Fibroblast of lung (primary cell): ENCODE measurements at places on chromosomes 13 and 19.
A peak's percentile ranks its signal among the peaks of the same experiment; 100 is the strongest.

- no peaks in the 10 kb centered on the region for H3K4me1 ChIP-seq
- H3K27ac ChIP-seq: no peak overlapping the region
- no peaks in the 10 kb centered on the region for H3K27me3 ChIP-seq
These were observed 180.1 kb downstream of the NUFIP1 start for GRCh38 chr13:44809190-44809589.

DNA sequence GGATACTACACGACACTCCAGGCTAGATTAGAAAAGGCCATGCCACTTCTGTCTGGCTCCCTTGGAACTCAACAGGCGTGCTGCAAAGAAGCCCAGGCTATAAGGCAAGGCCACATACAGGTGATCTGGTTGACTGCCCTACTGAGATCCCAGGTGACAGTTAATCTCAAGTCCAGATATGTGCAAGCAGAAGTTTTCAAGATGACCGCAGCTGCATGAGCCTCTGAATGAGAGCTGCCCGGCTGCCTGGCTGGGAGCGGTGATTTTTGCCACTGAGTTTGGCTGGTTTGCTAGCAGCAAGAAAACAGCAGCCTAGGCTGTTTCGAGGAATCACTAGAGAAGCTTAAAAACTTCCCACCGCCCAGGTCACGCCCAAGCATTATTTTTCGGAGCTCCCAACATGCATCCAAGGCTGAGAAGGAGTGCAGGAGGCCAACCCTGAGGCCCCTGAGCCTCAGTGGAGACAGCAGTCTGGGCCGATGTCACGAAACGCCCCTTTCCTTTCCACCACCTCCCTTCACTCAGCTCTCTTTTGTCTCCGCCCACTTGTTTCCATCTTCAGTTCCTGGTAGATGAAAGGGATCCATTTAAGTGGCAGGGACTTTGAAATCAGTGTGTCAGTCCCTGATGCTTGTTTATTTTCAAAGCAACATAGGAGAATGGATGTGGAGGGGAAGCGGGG lies 14.0 kb upstream of the URI1 start:
- no peak for DNase-seq
- no peak overlapping the region for H3K27ac ChIP-seq
- no peaks in the 10 kb centered on the region for H3K27me3 ChIP-seq
- H3K4me1 ChIP-seq: no peaks in the 10 kb centered on the region
- no peaks in the 10 kb centered on the region for H3K36me3 ChIP-seq
- no peak overlapping the region for H3K4me3 ChIP-seq

DNA sequence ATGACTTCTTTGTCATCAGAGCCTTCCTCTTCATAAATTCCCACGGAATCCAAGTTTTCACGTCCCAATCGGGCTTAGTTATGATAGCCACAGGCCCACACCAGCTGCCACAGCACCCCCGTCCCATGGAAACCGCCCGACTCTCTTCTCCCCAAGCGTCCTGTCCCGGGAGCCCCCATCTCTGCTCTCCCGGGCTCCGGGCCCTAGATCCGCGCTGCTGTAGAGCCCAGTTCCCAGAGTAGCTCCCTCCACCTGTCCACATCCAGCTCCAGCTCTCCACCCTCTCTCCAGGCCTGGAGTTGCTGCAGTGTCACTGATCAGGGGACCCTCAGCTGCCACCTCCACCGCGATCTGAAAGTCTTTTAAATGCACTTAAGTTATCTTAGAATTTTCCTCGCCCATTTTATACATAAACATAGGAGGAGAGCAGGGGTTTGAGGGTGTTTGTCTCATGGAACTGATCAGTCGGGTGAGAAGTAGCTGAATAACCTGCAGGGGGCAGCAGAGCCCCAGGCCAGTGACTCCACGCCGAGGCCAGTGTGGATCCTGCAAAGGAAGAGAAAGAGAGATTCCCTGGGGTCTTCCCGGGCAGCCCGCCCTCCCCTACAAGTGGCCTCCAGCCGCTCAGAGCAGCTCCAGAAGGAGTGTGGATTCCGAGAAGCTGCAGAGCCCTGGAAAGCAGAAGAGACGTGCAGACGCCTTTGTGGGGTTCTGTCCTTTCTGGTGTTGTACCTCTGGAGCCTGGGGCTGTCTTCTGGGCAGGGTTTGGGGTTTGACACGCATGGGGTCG lies 1.1 kb upstream of the ZNF763 start:
- peaks cover 2% of the 10 kb centered on the region for H3K4me1 ChIP-seq
- peak; percentile 66 for DNase-seq
- no peak overlapping the region for H3K4me3 ChIP-seq
- no peaks in the 10 kb centered on the region for H3K36me3 ChIP-seq
- H3K27ac ChIP-seq: no peak overlapping the region

DNA sequence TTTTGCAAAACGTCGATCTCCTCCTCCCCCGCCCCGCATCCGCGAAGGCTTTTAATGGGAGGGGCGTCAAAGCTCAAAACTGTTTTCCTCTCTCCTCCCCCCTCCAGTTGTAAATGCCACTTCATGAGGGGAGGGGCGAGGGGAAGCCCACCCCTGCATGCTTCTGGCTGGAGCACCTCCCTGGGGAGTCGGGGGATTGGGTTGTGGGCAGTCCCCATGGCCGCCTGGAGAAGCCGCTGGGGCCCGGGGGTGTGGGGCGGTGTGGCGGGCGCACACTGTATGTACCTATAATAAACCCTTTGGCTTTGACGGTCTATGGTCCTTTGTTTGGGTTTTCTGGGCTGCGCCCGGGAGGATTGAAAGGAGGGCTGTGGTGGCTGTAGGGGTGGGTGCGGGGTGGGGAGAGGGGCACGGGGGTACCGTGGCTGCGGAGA lies 505 bp upstream of the SHKBP1 start:
- DNase-seq: no peak
- H3K4me1 ChIP-seq: no peaks in the 10 kb centered on the region
- H3K27ac ChIP-seq: no peak overlapping the region
- peak overlapping the region; percentile 97 for H3K4me3 ChIP-seq
- peaks cover 8% of the 10 kb centered on the region for H3K36me3 ChIP-seq

GRCh38 chr13:41250993-41251392 lies 12.4 kb downstream of the MTRF1 start:
- H3K27ac ChIP-seq: no peak overlapping the region
- DNase-seq: no peak
- no peaks in the 10 kb centered on the region for H3K27me3 ChIP-seq

DNA sequence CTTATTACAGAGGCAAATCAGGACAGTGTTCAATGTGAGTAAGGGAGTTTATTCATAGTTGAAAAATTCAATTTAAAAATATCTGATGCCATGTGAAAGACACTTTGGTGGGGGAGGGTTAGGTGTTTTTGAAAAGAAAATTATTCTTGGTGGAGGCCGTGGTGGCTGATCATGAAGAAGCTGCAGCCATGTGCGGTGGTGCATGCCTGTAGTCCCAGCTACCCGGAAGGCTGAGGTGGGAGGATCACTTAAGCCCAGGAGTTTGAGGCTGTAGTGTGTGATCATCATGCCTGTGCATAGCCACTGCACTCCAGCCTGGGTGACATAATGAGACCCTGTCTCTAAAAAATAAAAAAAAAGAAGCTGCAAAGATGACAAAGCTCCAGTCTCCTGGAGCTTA lies 28.6 kb downstream of the WDFY2 start:
- no peaks in the 10 kb centered on the region for H3K36me3 ChIP-seq
- no peaks in the 10 kb centered on the region for H3K27me3 ChIP-seq
- H3K4me3 ChIP-seq: no peak overlapping the region
- DNase-seq: no peak

DNA sequence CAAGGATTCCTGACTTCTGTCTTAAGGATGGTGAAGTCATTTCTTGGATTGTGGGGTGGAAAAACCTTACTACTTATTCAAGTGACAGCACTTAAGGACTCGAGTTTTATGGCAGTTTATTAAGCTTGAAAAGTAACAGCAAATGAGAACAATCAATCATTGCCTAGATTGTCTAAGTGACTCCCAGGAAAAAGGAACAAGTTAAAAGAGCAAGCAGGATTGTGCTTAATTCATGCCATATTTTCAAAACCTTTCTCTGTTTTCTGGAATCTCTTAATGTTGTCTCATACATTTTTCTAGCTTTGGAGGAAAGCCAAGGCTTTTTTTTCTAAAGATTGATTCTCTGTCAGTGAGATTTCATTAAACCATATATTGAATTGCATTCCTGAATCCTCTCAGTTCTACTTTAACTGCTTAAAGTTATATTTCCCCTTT lies 236.2 kb upstream of the HTR2A start:
- H3K4me1 ChIP-seq: no peaks in the 10 kb centered on the region
- H3K36me3 ChIP-seq: no peaks in the 10 kb centered on the region
- no peaks in the 10 kb centered on the region for H3K27me3 ChIP-seq
- no peak for DNase-seq
- no peak overlapping the region for H3K27ac ChIP-seq
- no peak overlapping the region for H3K4me3 ChIP-seq

DNA sequence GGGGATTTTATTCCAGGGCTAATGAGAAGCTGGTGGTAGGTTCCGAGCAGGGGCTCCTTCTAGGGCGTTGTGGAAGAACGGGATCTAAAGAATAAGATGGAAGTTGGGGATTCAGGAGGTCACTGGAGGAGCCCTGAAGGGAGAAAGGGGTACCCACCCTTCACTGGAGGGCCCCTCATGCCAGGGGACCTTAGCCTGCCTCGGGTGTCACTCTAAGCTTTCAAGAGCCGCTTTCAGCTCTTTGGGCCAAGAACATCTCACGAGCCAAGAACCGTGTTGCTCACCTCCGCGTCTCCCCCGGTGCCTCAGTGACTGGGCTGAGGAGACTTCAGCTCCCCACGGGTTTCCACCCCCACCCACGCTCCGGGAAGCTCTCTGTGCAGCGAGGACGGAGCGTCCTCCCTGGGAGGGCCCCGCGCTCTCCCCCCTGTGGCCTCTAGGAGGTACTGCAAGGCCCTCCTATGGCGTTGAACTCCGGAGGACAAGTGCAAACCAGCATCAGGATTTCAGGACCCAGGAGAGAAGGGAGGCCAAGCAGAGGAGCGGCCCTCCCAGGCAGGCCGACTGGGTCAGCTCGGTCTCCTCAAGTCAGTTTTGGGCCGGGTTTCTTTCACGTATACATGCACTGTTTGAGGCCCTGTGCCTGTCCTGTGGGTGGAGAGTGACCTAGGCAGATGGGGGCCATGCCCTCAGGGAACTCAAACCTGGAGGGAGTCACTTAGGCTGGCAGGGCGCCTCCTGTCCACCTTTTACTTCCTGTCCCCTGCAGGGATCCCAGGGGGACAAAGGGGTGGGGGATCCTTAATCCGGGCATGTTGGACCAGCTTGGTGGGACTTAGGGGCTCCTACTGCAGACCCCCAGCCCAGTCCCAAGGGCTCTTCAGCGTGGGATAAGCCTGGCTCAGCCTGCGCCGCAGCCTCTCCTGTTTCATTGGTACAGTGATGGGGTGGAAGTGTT lies 5.1 kb upstream of the KRTDAP start:
- no peaks in the 10 kb centered on the region for H3K4me1 ChIP-seq
- DNase-seq: peak; percentile 51
- H3K27ac ChIP-seq: no peak overlapping the region
- no peak overlapping the region for H3K4me3 ChIP-seq
- peaks cover 3% of the 10 kb centered on the region for H3K27me3 ChIP-seq
- no peaks in the 10 kb centered on the region for H3K36me3 ChIP-seq

DNA sequence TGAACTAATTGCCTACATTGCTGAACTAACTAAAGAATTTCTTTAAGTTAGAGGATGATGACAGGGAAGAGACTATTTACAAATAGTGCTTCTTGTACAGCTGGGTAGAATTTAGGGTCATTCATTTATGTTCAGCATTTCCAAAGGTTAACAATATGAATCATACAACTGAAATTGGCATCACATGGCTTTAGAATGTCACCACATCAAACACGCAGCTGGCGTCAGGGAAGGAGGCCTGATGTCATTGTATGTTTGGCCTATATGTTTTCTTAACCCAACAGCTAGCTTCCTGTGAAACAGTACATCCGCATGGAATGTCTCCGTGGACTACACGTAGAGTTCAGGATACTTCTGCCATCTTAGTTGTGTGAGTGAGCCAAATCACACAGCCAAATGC lies 99.0 kb upstream of the TNFSF11 start:
- DNase-seq: peak; percentile 23
- no peak overlapping the region for H3K4me3 ChIP-seq
- no peaks in the 10 kb centered on the region for H3K4me1 ChIP-seq
- H3K27me3 ChIP-seq: no peaks in the 10 kb centered on the region

- no peaks in the 10 kb centered on the region for H3K4me1 ChIP-seq
- H3K36me3 ChIP-seq: no peaks in the 10 kb centered on the region
- DNase-seq: no peak
- H3K27me3 ChIP-seq: no peaks in the 10 kb centered on the region
- H3K27ac ChIP-seq: no peak overlapping the region
- no peak overlapping the region for H3K4me3 ChIP-seq
These were observed 208.4 kb upstream of the SOX1 start for GRCh38 chr13:111858571-111858970.

GRCh38 chr19:35790981-35791813 lies 15.8 kb downstream of the ARHGAP33 start:
- H3K4me1 ChIP-seq: peaks cover 3% of the 10 kb centered on the region
- no peak overlapping the region for H3K27ac ChIP-seq
- no peak for DNase-seq
- no peaks in the 10 kb centered on the region for H3K36me3 ChIP-seq
- no peak overlapping the region for H3K4me3 ChIP-seq

DNA sequence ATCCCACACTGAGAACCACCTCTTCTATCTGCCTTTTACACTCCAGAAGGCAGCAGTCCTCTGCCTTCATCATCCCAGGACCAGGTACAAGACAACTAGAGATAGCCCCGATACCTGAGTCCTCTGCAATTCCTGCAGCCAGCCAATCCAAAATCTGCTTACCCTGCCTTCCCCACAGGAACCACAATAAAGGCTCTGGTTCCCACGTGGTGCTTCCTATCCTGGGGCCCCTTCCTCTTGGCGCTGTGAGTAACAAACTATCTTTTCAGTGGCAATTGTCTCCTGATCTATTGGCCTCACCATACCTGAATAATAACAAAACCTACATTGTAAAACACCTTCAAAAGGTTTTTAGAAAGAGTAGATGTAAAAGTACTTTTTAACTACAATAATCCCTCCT lies 63.1 kb downstream of the ZDHHC20 start:
- no peaks in the 10 kb centered on the region for H3K36me3 ChIP-seq
- H3K4me3 ChIP-seq: no peak overlapping the region
- no peak for DNase-seq
- no peaks in the 10 kb centered on the region for H3K4me1 ChIP-seq
- H3K27ac ChIP-seq: no peak overlapping the region

DNA sequence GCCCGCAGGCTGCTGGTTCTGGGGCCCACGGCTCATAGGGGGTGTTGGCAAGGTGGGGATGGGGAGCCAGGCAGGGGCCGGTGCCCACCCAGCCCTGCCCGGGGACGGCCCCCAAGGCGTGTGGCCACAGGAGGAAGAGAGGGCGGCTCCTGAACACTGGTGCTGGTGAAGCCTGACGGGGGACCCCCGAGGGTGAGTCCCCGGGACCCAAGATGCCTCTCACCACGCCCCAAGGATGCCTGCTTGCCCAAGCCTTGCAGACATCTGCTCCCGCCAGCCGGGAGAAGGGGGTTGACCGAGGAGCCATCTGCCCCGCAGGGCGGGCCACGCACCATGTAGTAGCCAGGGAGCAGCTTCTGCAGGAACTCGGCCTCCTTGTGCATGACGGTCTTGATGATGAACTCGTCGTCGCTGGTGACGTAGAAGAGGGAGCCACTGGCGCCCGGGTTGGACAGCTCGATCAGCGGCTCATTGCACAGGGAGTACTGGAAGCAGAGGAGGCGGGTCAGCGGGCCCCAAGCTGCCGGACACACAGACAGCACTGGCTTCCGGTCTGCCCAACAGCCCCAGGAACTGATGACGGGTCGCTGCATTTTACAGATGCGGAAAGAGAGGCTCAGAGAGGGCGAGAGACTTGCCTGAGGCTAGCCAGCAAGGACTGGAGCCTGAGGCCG lies 29.6 kb upstream of the CACTIN start:
- no peaks in the 10 kb centered on the region for H3K4me1 ChIP-seq
- H3K4me3 ChIP-seq: no peak overlapping the region
- H3K36me3 ChIP-seq: peaks cover 27% of the 10 kb centered on the region
- peak overlapping the region; percentile 23 for H3K27ac ChIP-seq
